Activated T-helper 2 cell treated with anti-CD3 and anti-CD28 coated beads, Interferon-gamma antibody, Interleukin-2, Interleukin-4, amounts not matched to agents 10 μg/mL and 5 μg/mL and 100 μg/mL, durations not matched to agents 14 hours and 24 hours and 36 hours (primary cell): ENCODE measurements at places on chromosomes 3 and 15.

- no peaks in the 10 kb centered on the region for H3K36me3 ChIP-seq
- H3K4me3 ChIP-seq, result no peak overlapping the region
- H3K27me3 ChIP-seq, result no peaks in the 10 kb centered on the region
- DNase-seq, result no peak
- no peaks in the 10 kb centered on the region for H3K4me1 ChIP-seq
- no peak overlapping the region for H3K27ac ChIP-seq
Measured at GRCh38 chr3:73500321-73500720, 124.4 kb downstream of the PDZRN3 start.

GRCh38 chr3:37054370-37054769 lies 61.1 kb downstream of the MLH1 start:
- H3K4me3 ChIP-seq, result no peak overlapping the region
- H3K27ac ChIP-seq, result peak overlapping the region; percentile 81
- no peaks in the 10 kb centered on the region for H3K27me3 ChIP-seq
- peaks cover 10% of the 10 kb centered on the region for H3K4me1 ChIP-seq
- no peak for DNase-seq
- H3K36me3 ChIP-seq, result peaks cover 66% of the 10 kb centered on the region

DNA sequence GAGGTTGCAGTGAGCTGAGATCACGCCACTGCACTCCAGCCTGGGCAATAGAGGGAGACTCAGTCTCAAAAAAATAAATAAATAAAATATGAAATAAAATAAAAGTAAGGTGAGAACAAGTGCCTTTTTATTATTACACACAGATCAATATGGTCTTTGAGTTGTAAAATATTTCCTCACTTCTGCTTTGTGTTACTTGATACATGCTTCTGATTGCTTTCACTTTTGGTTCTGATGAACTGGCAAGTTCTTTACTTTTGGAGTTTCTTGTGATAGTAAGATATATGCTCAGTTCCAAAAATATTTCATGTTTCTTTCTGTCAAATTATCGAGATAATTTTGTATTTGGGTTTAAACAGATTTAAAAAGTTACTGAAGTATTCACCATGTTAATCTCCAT lies 16.6 kb upstream of the GYG1 start:
- no peaks in the 10 kb centered on the region for H3K36me3 ChIP-seq
- H3K27ac ChIP-seq, result peak overlapping the region; percentile 0
- H3K4me1 ChIP-seq, result peaks cover 6% of the 10 kb centered on the region
- H3K27me3 ChIP-seq, result peaks cover 18% of the 10 kb centered on the region
- no peak overlapping the region for H3K4me3 ChIP-seq

DNA sequence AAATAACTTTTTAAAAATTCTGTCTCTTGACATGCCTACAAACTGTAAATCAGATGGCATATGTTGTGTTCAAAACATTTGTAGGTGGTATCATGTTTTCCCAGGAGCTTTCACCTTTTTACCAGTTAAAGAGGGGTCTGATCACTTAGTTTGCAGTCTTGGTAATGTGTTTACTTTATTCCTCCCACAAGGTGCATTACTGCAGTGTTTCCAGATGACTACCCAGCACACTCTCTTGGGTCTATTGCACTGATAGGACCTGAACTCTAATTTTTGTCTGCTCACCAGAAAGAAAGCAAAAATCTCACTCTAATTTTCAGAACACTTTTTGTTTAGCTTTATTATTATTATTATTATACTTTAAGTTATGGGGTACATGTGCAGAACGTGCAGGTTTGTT lies 734.1 kb downstream of the GBE1 start:
- H3K4me1 ChIP-seq, result no peaks in the 10 kb centered on the region
- no peak overlapping the region for H3K4me3 ChIP-seq
- no peaks in the 10 kb centered on the region for H3K27me3 ChIP-seq
- H3K27ac ChIP-seq, result no peak overlapping the region
- no peaks in the 10 kb centered on the region for H3K36me3 ChIP-seq

DNA sequence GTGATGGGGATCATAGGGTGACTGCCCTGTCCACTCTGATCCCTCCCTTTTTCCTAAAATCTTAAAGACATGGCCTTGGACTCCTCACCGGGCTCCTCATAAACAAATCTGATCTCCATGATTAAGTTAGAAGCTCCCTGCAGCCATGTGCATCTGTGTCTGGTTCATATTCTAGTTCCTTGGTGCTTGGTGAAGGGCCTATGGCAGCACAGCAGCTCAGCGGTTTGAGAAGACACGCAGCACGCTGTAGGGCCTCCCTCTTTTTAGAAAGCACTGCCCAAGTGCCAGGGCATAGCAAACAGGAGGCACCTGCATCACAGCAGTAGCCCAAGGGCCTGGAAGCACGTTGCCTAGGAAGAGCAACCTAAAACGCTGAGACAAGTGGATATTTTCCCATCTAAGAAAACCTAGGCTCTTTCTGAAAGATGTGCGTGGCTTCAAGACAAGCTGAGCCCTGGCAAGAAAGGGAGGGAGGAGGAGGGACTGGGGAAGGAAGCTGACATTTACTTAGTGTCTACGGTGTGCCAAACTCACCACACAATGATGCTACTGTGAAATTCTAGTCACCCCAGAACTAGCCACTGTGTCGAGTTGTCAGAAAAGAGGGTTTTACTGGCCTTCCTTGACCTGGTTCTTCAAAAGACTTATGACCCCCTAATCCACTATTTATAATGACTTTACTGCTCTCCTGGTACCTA lies 14.9 kb upstream of the ULK3 start:
- H3K27ac ChIP-seq, result peak overlapping the region; percentile 67
- no peaks in the 10 kb centered on the region for H3K27me3 ChIP-seq

DNA sequence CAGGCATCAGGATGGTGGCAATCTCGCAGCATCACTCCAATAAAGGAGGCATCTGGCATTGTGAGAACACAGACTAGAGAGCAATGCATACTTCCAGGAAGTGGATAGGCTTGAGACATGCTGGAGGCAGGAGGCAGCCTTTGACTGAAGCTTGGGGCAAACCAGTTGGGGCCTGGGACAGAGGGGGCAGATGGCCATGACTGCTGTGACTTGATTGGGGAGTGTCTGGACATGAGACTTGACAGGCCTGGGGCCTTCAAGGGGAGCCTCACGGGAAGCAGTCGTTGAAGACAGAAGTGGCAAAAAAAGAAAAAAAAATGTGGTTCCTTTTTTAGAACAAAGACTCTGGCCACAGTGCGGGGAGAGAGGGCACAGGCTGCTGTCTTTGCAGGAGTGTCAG lies 44.7 kb upstream of the CHRNA7 start:
- H3K36me3 ChIP-seq, result no peaks in the 10 kb centered on the region
- H3K4me1 ChIP-seq, result peaks cover 2% of the 10 kb centered on the region
- no peak for DNase-seq

DNA sequence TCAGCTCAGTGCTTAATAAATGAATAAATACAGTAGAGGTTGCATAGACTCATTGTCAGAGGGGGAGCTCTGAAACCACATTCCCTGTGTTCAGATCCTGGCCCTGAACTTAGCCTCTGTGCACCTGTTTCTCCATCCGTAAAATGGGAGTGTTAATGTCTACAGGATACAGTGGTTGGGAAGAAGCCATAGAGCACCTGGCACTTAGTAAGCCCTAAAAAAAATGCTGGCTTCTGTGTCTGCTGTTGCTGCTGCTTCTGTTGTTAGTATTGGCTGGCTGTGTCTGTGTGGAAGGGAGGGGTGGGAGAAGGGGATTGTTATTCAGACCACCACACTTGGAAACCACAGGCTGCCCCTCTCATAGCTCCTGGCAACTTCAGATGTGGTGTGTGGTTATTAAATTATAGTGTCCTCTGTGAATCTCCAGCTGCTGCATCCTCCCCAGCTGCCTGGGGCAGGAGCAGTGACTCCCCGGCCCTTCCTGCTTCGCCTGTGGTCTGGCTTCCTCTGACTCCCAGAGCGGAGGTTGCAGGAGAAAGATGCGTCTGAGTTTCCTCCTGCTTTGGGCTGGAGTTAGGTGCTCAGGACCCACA lies 31.0 kb downstream of the FGD5 start:
- no peak overlapping the region for H3K4me3 ChIP-seq
- H3K27me3 ChIP-seq, result peaks cover 7% of the 10 kb centered on the region
- H3K36me3 ChIP-seq, result no peaks in the 10 kb centered on the region
- DNase-seq, result no peak

DNA sequence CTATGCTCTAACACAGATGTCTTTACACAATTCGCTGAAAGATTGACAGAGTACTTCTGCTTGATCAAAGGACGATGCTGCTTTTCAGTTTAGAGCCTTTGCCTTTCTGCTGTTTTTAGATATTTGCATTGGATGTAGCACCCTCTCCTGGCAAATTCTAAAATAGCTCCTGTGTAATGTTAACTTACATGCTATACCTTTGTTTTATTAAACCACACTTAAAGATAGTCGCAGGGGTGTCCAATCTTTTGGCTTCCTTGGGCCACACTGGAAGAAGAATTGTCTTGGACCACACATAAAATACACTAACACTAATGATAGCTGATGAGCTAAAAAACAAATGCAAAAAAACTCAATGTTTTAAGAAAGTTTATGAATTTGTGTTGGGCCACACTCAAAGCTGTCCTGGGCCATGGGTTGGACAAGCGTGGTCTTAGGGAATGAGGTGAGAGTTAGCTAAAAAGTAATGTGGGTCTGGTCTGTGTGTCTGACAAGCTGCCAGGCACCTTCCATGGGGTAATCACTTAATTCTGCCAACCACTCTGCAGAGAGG lies 62.9 kb downstream of the ATG7 start:
- H3K4me1 ChIP-seq, result peaks cover 10% of the 10 kb centered on the region
- DNase-seq, result no peak
- no peaks in the 10 kb centered on the region for H3K27me3 ChIP-seq
- H3K36me3 ChIP-seq, result peaks cover 19% of the 10 kb centered on the region

GRCh38 chr3:140756240-140757016 lies 78.6 kb downstream of the TRIM42 start:
- H3K36me3 ChIP-seq, result no peaks in the 10 kb centered on the region
- H3K4me1 ChIP-seq, result no peaks in the 10 kb centered on the region
- no peak overlapping the region for H3K27ac ChIP-seq
- no peak overlapping the region for H3K4me3 ChIP-seq
- DNase-seq, result no peak

GRCh38 chr15:56758770-56759449 lies 25.6 kb upstream of the ZNF280D start:
- H3K36me3 ChIP-seq, result no peaks in the 10 kb centered on the region
- peaks cover 11% of the 10 kb centered on the region for H3K27me3 ChIP-seq
- H3K27ac ChIP-seq, result no peak overlapping the region

DNA sequence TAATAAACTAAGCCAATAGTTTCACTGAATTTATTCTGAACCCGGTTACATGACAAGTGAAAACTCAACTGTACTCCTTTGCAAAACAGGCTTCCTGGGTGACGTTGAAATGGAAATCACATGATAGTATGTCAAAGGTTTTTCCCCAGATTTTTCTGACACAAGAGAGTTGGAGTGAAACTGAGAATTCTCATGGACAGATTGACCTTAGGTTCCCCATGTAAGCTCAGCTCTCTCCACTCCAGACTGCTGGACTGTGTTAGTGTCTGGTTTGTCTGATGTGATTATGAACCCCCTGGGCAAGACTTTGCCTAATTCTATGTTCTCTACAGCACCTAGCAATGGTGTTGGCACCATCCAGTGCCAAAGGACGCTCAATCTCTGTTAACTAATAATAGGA lies 219.7 kb upstream of the COL8A1 start:
- H3K27me3 ChIP-seq, result no peaks in the 10 kb centered on the region
- no peaks in the 10 kb centered on the region for H3K4me1 ChIP-seq
- no peaks in the 10 kb centered on the region for H3K36me3 ChIP-seq

DNA sequence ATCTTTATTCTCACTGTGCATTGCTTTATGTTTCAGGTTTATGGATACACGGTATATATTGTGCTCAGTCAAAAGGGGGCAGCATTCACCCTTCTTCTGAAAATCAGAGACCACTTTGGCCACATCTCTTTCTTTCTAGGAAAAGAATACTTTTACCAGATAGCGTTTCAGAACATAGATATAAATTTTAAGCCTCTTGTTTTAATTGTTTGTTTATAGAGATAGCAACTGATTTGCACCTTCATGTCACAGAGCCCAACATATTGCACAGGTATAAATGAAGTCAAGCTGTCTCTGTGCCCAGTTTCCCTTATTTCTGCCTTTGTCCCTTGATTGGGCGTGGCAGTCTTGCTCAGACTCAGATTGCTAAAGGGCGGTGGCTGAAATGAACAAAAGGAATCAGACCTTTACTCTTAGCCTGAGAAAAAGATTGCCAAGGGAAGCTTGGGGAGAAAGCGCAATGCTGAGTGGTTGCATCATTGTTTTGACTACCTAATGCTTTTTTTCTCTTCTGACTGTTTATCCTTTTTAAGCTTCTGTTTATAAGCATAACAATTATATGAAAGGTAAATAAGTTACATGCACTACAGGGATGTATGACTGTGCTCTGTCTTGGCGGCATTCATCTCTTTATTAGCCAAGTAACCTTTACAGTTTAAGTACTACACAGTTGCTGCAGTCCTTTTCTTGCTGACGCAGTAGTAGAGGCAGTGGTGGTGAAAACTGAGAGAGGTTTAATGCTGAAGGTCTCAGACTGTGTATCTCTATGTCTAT lies 70.8 kb upstream of the ZBTB20 start:
- H3K4me1 ChIP-seq, result no peaks in the 10 kb centered on the region
- H3K27ac ChIP-seq, result no peak overlapping the region
- no peak for DNase-seq
- H3K27me3 ChIP-seq, result peaks cover 14% of the 10 kb centered on the region
- no peak overlapping the region for H3K4me3 ChIP-seq

- DNase-seq, result no peak
- no peak overlapping the region for H3K27ac ChIP-seq
- H3K36me3 ChIP-seq, result peaks cover 67% of the 10 kb centered on the region
- no peaks in the 10 kb centered on the region for H3K27me3 ChIP-seq
Measured at GRCh38 chr3:15023719-15024118, 41.4 kb downstream of the MRPS25 start.

DNA sequence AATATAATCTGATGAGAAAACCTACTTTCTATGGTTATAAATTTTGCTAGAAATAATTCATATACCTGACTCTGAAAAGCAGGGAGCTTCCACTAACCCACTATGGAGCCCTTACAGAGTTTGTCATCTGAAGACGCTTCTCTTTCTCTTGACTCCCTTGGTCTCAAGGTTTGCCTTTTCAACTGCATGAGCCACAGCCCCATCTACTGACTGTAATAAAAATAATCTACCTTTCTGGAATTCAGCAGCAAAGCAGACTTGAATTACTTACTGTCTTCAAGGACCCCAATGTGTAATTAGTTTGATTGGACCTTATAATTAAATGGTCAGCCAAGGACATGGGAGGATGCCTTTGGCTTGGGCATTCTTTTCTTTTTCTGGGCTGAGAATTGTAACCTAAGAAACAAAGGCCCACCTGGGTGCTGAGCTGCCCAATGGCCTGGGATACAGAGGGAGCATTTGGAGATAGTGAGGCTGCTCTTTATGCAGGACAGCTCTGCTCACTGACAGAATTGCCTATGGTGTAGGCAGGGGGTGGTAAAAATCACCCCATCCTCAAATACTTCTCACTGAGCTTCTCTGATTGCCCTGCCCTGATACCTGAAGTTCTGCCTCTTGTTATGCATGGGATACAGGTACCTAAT lies 178.6 kb upstream of the TRIM42 start:
- no peak overlapping the region for H3K27ac ChIP-seq
- no peaks in the 10 kb centered on the region for H3K27me3 ChIP-seq
- DNase-seq, result no peak
- no peaks in the 10 kb centered on the region for H3K4me1 ChIP-seq
- H3K36me3 ChIP-seq, result no peaks in the 10 kb centered on the region

- no peaks in the 10 kb centered on the region for H3K4me1 ChIP-seq
- H3K36me3 ChIP-seq, result no peaks in the 10 kb centered on the region
- no peak for DNase-seq
- no peaks in the 10 kb centered on the region for H3K27me3 ChIP-seq
- H3K27ac ChIP-seq, result no peak overlapping the region
Measured at GRCh38 chr3:7693976-7694375, 807.6 kb upstream of the LMCD1 start.

GRCh38 chr3:59273976-59274375 lies 224.2 kb upstream of the CFAP20DC start:
- peaks cover 3% of the 10 kb centered on the region for H3K27me3 ChIP-seq
- no peak for DNase-seq
- H3K4me3 ChIP-seq, result no peak overlapping the region
- no peak overlapping the region for H3K27ac ChIP-seq
- H3K4me1 ChIP-seq, result no peaks in the 10 kb centered on the region
